Activated T-helper 2 cell treated with anti-CD3 and anti-CD28 coated beads, Interferon-gamma antibody, Interleukin-2, Interleukin-4, amounts not matched to agents 10 μg/mL and 5 μg/mL and 100 μg/mL, durations not matched to agents 14 hours and 24 hours and 36 hours (primary cell): ENCODE measurements at places on chromosomes 16 and 17.
A peak's percentile ranks its signal among the peaks of the same experiment; 100 is the strongest.

DNA sequence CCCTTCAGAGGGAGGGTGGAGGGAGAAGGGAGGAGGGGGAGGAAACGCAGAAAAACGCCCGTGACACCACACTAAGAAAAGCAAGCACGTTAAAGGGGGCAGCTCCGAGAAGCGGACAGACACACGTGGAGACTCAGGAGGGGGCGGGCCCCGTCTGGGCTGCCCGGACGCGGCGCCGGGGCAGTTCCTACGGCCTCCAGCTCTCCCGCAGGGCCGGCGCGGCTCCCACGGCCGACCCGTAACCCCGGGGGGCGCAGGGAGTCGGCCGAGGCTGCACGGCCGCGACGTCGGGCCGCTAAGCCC lies 362 bp downstream of the KLHDC4 start:
- DNase-seq: peak; percentile 30
- H3K27ac ChIP-seq: peak overlapping the region; percentile 84
- H3K27me3 ChIP-seq: no peaks in the 10 kb centered on the region
- H3K36me3 ChIP-seq: peaks cover 35% of the 10 kb centered on the region

DNA sequence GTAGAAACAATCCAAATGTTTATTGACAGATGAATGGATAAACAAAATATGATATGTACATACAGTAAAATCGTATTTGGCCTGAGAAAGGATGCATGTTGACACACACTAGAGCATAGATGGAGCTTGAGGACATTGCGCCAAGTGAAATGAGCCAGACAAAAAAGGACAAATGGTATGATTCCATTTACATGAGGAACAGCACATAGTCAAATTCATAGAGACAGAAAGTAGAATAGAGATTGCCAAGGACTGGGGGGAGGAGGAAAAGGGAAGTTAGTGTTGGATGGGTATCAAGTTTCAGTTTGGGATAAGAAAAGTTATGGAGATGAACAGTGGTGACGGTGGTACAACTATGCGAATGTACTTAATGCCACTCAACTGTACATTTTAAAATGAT lies 47.9 kb downstream of the COPRS start:
- H3K4me3 ChIP-seq: no peak overlapping the region
- H3K36me3 ChIP-seq: no peaks in the 10 kb centered on the region
- DNase-seq: no peak
- no peak overlapping the region for H3K27ac ChIP-seq

GRCh38 chr16:63067141-63067540 lies 1030.9 kb upstream of the CDH8 start:
- no peaks in the 10 kb centered on the region for H3K27me3 ChIP-seq
- H3K27ac ChIP-seq: no peak overlapping the region
- no peaks in the 10 kb centered on the region for H3K36me3 ChIP-seq
- H3K4me1 ChIP-seq: no peaks in the 10 kb centered on the region
- no peak for DNase-seq

DNA sequence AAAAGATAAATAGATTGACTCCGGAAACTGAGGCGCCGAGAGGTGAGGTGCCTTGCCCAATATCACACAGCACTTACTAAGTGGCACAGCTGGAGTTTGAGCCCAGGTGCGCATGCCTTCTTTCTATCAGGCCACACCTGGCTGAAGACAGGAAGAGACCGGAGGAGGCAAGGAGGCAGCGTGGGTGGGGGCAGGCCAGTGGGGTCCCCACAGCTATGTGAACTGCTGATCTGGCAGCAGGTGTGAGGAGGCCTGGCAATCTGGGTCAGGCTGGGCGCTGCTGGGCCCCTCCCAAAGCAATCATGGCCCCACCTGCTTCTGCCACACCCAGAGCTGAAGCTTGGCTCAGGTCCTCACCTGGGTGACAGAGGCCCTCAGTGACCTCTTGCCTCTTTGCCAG lies 1.9 kb upstream of the GDPD3 start:
- peaks cover 32% of the 10 kb centered on the region for H3K36me3 ChIP-seq
- H3K27ac ChIP-seq: no peak overlapping the region
- no peak for DNase-seq
- H3K4me3 ChIP-seq: no peak overlapping the region
- peaks cover 7% of the 10 kb centered on the region for H3K4me1 ChIP-seq
- no peaks in the 10 kb centered on the region for H3K27me3 ChIP-seq

- H3K27ac ChIP-seq: no peak overlapping the region
- no peak for DNase-seq
- no peaks in the 10 kb centered on the region for H3K4me1 ChIP-seq
- no peaks in the 10 kb centered on the region for H3K36me3 ChIP-seq
Observed at GRCh38 chr16:64481497-64481896, 640.4 kb downstream of the CDH11 start.

- DNase-seq: no peak
- peaks cover 4% of the 10 kb centered on the region for H3K4me1 ChIP-seq
- H3K4me3 ChIP-seq: no peak overlapping the region
- H3K36me3 ChIP-seq: no peaks in the 10 kb centered on the region
Observed at GRCh38 chr16:19175492-19176262, 7.6 kb downstream of the SYT17 start.

DNA sequence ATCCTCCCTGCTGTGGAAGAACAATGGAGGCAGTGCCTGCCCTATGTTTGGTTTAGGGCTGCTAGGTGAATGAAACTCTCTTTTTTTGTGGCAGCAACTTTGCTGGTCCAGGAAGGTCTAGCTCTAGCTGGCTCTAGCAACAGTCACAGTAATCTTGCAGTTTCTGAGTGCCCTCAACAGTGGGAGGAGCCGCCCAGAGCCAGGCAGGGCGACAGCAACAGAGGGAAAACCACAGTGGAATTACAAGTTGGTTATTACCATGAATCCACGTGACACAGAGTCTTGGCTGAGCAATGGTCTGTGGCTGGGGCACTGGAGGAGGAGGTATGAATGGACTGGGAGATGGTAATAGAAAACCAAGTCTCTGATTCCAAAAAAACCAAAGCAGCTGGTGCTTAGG lies 10.3 kb downstream of the HSPB9 start:
- DNase-seq: no peak
- H3K27ac ChIP-seq: peak overlapping the region; percentile 54
- peaks cover 40% of the 10 kb centered on the region for H3K36me3 ChIP-seq
- H3K4me1 ChIP-seq: peaks cover 32% of the 10 kb centered on the region
- no peak overlapping the region for H3K4me3 ChIP-seq

DNA sequence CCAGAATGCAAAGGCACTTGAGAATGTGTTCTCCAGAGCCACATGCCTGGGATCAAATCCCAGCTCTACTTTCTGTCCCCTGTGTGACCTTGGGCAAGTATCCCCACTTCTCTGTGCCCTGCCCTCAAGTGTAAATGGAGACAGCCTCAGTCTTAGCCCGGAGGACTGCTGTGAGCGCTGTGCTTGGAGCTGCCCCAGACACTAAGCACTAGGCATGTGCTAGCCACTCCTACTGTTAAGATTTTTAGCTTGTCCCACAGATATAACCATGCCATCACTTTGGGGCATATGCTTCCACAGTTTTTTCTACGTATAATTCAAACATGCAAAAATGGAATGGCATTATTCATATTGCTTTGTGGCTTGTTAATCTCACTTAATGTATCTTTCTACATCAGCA lies 29.4 kb downstream of the TMEM11 start:
- H3K27me3 ChIP-seq: no peaks in the 10 kb centered on the region
- peaks cover 5% of the 10 kb centered on the region for H3K4me1 ChIP-seq
- DNase-seq: no peak
- peaks cover 34% of the 10 kb centered on the region for H3K36me3 ChIP-seq
- no peak overlapping the region for H3K4me3 ChIP-seq

GRCh38 chr16:16073891-16074881 lies 124.8 kb downstream of the ABCC1 start:
- no peak for DNase-seq
- H3K4me3 ChIP-seq: no peak overlapping the region
- peaks cover 73% of the 10 kb centered on the region for H3K36me3 ChIP-seq
- no peaks in the 10 kb centered on the region for H3K27me3 ChIP-seq
- H3K27ac ChIP-seq: peak overlapping the region; percentile 68

- H3K4me3 ChIP-seq: peak within 1 kb of the TSS; percentile 84
- H3K36me3 ChIP-seq: no peaks in the 10 kb centered on the region
- H3K4me1 ChIP-seq: peaks cover 21% of the 10 kb centered on the region
- DNase-seq: peak; percentile 36
Observed at GRCh38 chr17:15944759-15945526, at the start of gene ADORA2B. ADORA2B (plus strand) TSS chr17:15945130; CDS start chr17:15945249, 119 bp downstream.
